ENCODE measurements at places on chromosomes 16 and 17.

DNA sequence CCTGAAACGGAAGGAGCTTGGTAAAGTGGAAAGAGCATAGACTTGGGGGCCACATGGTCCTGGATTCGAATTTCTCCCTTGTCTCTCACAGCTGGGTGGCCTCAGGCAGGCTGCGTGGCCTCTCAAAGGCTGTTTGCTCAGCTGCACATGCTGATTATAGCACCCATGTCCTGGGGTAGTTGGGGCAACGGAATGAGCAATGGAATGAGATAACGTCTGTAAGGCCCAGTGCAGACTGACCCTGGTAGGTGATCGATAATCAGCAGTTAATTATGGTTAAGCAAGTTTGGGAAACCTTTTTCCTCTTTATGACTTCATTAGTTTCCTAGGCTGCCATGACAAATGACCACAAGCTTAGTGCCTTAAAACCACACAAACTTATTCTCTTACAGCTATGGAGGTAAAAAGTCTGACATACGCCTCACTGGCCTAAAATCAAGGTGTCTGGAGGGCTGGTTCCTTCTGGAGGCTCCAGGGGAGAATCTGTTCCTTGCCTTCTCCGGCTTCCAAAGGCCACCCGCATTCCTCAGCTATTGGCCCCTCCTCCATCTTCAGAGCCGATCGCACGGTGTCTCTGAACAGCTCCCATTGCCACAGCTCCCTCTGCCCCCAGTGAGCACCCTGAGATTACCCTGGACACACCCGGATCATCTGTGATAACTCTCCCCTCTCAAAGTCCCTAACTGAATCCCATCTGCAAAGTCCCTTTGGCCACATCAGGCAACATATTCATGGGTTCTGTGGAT lies 294.9 kb upstream of the FOXF1 start:
- DNase-seq, result no peak

- DNase-seq, result no peak
Measured at GRCh38 chr17:35936063-35936462, 5.5 kb upstream of the RDM1 start.

- DNase-seq, result no peak
Measured at GRCh38 chr16:11297492-11298142, 16.5 kb upstream of the PRM1 start.

DNA sequence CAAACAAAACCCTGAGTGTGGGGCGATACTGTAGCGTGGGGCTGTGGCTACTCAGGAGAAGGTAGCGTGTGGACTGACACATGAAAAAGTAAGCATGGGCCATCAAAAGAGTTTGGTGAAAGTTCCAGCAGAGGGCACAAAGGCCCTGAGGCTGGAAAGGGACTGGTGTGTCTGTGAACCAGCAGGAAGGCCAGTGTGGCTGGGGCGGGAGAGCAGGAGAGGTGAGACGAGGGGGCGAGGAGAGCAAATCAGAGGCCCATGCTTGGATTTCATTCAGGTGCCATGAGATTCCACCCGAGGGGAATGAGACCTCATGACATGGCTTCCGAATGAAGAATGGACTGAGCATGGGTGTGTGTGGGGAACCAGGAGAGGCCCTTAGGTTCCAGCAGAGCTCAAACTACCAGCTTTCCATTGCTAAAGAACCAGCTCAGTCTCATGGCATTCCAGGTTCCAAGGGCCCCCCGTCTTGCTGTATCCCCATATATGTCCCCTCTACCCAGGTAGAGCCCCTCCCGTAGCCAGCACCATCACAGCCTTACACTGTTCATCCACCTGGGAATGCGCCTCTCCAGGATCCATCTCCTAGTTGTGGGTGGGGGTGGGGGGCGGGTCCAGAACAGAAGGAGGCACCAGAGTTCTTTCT lies 31.1 kb downstream of the TRPV2 start:
- DNase-seq, result no peak

GRCh38 chr16:83453977-83454376 lies 353.8 kb upstream of the HSBP1 start:
- DNase-seq, result no peak

GRCh38 chr16:70778901-70779309 lies 22.1 kb downstream of the VAC14 start:
- no peak for DNase-seq

- DNase-seq, result no peak
Measured at GRCh38 chr17:76845541-76846017, 22.6 kb upstream of the MGAT5B start.

- no peak for DNase-seq
Measured at GRCh38 chr16:8959921-8960787, 3.6 kb downstream of the USP7 start.

GRCh38 chr16:67260426-67261063 lies 11.8 kb downstream of the SLC9A5 start:
- DNase-seq, result no peak

GRCh38 chr17:60989379-60989778 lies 311.7 kb downstream of the BCAS3 start:
- DNase-seq, result no peak

Data from NCI-H1048 (cell line).